ENCODE measurements at places on chromosomes 1 and 21.

DNA sequence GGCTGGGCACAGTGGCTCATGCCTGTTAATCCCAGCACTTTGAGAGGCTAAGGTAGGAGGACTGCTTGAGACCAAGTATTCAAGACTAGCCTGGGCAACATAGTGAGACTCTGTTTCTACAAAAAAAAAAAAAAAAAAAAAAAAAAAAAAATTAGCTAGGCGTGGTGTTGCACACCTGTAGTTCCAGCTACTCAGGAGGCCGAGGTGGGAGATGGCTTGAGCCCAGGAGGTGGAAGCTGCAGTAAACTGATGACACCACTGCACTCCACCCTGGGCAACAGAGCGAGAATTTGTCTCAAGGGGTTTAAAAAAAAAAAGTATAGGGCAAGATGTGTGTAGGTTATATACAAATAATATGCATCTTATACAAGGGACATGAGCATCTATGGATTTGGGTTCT lies 2.6 kb downstream of the TDRKH start:
- DNase-seq, result no peak

DNA sequence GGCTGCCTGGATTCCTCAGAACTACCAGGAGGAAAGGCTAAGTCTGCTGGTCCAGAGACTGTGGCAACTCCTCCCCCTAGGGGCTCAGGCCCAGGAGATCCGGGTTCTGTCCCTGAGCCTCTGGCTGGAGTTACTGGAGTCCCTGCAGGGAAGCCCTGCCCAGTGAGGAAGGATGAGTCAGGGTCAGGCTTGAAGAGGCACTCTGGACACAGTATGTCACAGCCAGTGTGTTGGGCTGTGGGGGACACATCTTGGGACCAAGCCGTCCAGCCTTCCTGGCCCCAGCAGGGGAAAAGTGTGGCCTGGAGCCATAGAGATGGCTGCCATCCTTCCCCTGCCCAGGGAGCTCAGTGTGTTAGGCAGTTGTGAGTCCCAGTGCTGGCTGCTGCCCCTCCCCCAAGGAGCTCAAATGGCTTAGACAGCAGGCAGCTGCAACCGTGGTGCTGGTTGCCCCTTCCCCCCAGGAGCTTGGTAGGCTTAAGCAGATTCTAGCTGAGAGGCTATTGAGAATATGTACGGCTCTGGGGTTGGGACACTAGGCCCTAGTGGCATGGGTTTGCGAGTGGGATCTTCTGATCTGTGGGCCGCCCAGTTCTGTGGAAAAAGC lies 28.2 kb upstream of the RABGAP1L start:
- DNase-seq, result no peak

GRCh38 chr1:94309216-94309615 lies 71.8 kb upstream of the ARHGAP29 start:
- no peak for DNase-seq

- DNase-seq, result no peak
Measured at GRCh38 chr1:224450561-224451350, 16.2 kb upstream of the WDR26 start.

DNA sequence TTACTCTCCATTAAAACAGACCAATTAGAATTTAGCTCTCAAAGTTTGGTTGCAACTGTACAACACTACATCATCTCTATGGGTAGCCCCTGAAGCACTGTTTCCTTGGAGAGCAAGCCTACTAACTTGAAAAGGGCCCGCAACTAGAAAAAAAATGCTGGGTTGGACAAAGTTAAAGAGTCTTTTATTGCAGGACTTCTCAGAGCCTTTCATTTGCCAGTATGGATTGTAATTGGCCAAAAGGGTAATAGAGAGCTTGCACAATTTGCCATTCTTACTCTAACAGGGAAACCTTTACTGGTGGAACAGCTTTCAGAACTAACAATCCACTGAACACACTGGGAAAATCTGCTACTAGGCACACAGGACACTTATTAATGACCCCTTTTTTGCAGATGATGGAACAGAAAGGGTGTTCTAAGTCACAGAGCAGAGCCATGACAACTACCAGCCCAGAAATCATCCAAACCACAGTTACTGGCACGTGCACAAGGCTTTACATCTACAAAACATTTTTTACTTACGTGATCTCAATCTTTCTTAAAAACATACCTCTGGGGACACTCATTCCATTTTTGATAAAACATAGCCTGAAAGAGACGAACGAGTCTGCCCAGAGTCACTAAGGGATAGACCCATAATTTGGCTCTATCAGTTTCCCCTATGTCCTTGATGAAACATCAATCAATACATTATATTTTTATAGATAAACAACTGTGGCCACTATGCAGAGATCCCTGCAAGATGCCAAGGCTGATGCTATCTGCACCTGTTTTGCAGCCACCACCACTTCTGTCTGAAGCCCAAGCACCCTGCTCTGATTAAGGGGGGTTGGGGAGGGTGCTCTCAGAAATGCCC lies 176.3 kb upstream of the EDN2 start:
- DNase-seq, result no peak

DNA sequence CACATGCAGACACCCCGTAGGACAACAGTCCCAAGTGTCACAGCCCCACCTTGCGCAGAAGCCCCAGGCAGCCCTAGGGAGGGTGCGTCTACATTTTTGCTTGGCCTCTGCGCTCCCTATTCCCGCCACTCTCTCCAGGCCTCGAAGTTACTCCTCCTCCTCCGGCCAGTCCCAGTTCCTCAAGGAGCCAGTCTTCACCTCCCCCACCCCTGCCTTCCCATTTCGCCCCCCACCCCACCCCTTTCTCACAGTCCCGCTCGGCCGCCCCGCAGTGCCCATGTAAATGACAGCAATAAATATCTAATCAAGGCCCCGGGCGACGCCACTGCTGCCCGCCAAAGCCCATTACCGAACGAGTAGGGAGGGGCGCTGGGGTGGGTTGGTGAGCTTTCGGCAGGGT lies 3.2 kb downstream of the DMBX1 start:
- DNase-seq, result no peak

Measured in NCI-H1436 treated with DMSO at 0.1 percent for 48 hours (cell line).